Activated CD4-positive, alpha-beta T cell treated with anti-CD3 and anti-CD28 coated beads, Interleukin-2, amount 10 ng/mL, durations not matched to agents 7 days and 5 days (primary cell): ENCODE measurements at places on chromosomes 2 and 18.

GRCh38 chr2:205776139-205776538, 93.8 kb downstream of the NRP2 start:
- DNase-seq: peak; percentile 45

DNA sequence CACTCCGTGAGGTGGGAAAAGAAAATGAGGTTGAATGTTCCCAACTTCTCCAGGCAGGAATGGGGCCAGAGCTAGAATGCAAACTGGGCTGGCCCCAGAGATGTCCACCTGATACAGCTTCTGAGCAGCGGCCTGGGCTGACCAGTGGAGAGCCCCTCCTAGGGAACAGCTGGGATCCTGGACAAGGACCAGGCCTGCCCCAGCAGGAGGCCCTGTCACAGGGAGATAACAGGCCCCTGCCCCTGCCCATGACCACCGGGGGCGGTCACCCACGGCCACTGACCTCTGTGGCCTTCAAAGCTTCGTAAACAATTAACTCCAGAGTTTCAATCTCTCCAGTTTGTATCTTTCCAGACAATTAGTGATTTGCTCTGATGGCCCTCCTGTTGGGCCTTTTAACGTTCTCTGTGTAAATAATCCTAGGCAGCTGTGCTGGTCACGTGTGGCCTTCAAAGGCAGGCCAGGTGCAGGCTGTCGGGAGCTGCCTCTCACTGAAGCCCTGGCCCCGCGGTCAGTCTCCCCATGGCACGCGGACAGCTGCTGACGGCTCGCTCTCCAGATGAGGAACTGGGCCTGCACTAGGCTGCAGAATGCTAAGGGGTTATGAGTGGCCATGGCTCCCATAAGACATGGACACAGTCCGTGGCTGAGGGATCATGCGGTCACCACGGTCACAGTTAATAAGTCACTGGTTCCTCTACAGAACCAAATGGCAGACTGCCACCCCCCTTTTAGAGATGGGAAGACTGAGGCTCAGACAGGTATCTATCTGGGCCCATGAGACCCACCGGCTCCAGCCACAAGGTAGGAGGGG, 9.2 kb downstream of the HS6ST1 start:
- DNase-seq: no peak

- DNase-seq: no peak
Measured at GRCh38 chr2:236307641-236308040, 43.4 kb upstream of the ASB18 start.

- DNase-seq: no peak
Measured at GRCh38 chr18:37138456-37138855, 309.5 kb downstream of the KIAA1328 start.

- DNase-seq: no peak
Measured at GRCh38 chr2:118046634-118047210, 32.9 kb upstream of the CCDC93 start.

DNA sequence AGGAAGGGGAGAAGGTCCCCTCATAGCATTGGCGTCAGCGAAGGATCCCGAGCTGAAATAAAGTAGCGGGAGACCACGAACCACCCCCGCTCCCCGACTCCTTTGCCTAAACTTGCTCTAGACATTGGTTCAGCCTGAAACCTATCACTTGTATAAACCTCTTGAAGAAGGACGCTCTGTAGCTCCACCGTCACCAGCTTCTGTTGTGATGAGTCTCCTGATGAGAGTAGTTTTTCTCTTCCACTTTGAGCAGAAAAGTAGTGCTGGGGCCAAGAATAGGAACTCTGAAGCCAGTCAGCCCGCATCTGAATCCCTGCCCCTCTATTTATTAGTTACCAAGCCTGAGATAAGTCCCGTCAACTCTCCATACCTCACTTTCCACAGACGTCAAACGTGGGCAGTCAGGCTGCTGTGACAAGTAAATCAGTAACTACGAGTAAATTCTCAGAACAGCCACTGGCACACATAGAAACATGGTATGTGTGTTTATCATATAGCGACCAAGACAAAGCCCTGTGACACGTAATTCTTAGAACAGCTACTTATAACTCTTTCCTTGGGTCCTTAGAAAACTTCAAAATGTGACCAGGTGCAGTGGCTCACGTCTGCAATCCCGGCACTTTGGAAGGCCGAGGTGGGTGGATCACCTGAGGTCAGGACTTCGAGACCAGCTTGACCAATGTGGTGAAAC, 61.7 kb downstream of the CD226 start:
- peak; percentile 41 for DNase-seq

DNA sequence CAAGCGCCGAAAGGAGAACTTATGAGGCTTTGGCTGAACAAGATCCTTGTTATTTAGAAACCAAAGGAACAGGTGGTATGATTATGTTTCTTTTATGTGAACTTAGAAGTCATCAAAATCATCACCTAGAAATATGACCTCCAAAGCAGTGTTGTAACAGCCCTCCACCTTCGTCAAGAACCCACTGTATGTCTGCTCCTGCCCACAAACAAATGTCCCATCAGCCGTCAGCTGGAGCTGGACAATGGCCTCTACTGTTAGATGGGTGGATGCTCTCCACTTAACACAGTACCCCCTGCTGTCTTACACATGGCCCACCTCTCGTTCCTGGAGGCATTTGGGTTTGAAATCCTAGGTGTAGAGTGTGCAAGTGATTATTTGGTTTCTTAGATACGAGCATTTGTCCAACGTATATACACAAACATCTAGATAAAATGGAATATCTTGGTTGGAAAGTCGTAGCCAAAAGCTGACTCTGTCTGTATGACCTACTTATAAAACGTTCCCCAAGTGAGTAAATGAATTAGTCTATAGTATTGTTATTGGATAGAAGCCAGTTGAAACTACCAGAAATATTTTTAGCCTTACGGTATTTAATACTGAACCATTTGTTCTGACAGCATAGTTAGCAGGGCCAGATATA, 113.0 kb downstream of the CRIM1 start:
- DNase-seq: no peak
